Mesenteric fat pad (tissue), 1 donor: ENCODE measurements at places on chromosomes 6 and 20. TPM values are rescaled to one million over a fixed set of nuclear protein-coding genes. Genes with fewer than 3 reads are reported as not detected.

DNA sequence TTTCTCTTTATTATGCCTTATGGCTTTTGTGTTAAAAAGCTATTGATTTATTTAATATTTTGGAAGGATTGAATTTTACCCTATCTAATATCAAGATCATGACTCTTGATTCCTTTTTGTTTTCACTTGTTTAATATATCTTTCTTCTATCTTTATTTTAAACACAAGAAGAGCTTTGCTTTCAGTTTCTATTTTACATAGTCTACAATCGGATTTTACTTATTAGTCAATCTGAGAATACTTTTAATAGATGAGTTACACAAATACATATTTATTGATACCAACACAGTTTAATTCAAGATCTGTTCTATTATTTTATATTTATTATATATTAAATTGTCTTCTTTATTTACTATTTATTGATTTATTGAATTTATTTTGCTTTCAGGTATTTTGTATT, 218.8 kb downstream of the ESR1 start:
- no peak for DNase-seq

- DNase-seq: peak; percentile 84
Observed at GRCh38 chr6:166498661-166499349, 87.7 kb downstream of the RAMACL start.

- DNase-seq: no peak
Observed at GRCh38 chr6:5656226-5656625, 350.5 kb downstream of the NRN1 start.

DNA sequence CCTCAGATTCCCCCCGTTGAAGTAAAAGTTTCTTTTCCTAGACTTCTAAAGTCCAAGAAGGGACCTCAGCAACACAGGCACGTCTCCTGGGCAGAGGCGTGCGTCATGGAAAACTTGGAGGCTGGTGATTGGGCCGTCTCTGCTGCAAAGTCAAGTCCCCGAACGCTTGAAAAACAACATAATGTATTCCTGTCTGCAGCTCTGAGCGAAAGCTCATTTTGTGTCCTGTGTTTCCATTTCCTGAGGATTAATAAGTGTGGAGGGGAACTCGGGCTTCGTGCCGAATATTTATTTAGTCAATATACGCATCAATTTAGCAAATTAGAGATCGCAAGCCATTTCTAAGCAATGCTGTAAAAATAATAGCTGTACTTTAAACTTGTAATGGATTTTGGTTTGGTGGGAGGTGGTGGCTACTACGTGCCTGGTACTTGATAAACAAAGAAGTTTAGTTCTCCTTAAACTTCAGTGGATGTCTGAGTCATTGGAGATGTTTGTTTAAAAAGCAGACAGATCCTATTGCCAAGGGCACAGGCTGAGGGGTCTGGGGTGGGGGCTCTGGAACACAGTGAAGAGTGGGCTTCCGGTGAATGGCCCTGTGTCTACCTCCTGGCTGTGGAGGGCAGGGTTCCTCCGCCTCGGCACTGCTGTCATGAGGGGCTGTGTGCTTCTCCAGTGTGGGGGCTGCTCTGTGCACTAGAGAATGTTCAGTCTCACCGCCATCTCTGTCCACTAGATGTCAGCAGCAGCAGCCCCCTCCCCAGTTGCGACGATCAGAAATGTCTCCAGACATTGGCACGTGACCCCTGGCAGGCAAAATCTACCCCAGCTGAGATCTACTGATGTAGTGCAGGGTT, 21.8 kb downstream of the PCK1 start:
- DNase-seq: no peak

Gene MEP1A
- total RNA-seq: 0.35 TPM
